Activated gamma-delta T cell treated with anti-CD3 and anti-CD28 coated beads, Interleukin-2, amount 50 U/mL, for 16 hours (primary cell): ENCODE measurements at places on chromosomes 3 and 15.

GRCh38 chr15:28132524-28133275 is 33.6 kb upstream of the OCA2 start:
- DNase-seq, result no peak

GRCh38 chr15:43913026-43913780 is 86.4 kb downstream of the WDR76 start:
- no peak for DNase-seq

DNA sequence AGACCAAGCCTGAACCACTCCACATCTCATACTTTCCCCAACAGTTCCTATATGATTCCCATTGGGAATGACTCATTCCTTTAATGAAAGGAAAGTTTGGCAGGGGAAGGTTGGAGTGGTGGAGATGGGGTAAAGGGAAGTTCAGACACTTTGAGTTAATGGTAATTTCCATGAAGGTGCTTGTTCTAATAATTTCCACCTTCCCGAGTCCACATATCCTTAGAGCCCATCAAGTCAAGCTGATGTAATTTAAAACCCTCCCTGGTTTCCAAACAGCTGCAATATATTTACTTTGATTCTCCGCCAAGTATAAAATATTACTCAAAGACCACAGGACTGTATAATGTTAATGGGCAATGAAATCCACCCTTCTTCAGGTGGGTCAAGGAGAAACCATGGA is 95.0 kb upstream of the GALNT15 start:
- no peak for DNase-seq

DNA sequence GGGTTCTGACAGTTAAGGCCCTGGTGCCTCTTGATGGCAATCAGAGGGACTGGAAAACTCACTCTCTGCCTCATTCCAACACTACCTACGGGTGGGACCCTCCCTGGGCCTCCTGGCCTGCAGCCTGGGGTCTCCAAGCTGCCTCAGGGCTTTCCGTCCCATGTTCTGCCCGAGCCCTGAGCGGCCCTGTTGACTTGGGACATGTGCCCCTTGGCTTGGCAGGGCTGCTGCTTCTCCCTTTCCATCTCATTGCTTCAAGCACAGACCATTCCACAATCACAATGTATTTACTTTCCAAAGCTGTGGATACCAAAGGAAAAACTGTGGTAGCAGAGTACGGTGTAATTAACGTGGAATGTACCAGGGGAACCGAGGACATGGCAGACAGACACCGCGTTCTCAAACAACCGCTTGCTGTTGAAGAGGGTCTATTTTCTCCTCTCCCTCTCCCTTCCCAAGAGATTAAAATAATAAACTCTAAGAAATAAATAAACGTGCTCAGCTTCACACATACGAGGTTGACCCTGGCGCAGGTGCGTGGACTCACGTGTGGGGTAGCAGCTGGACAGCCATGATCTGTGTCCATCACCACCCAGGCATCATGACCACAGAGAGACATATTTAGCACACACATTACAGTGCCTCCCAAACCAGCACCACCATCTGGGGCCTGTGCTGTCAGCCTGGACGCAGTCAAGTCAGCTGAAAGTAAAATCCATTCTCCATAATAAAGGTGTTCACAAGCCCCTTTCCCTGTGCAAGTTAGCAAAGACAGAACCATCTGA is 172.0 kb downstream of the XXYLT1 start:
- no peak for DNase-seq

- DNase-seq, result no peak
Measured at GRCh38 chr3:194512895-194513601, 26.2 kb upstream of the ATP13A3 start.

GRCh38 chr3:16477521-16477920 is 36.0 kb downstream of the RFTN1 start:
- DNase-seq, result no peak

DNA sequence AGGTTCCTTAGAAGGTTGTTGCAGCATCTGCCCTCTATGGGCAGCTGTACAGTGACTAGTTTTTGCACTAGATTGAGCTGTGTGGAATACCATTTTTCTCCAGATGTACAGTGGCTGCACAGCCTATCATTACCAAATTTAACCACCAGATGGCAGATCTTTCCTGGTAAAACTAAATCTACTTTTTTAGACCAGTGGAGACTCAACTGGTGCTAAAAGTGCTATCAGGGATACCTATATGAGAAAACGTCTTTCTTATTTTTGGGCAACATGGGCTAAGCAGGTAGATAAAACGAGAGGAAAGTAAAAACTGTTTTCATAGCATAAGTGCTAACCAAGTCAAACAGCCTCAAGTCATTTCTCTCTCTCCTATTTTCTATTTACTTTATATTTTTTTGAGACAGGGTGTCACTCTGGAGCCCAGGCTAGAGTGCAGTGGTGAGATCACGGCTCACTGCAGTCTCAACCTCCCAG is 21.2 kb downstream of the IGSF10 start:
- DNase-seq, result no peak

- DNase-seq, result no peak
Measured at GRCh38 chr3:98326945-98327344, 26.7 kb upstream of the OR5K4 start.

DNA sequence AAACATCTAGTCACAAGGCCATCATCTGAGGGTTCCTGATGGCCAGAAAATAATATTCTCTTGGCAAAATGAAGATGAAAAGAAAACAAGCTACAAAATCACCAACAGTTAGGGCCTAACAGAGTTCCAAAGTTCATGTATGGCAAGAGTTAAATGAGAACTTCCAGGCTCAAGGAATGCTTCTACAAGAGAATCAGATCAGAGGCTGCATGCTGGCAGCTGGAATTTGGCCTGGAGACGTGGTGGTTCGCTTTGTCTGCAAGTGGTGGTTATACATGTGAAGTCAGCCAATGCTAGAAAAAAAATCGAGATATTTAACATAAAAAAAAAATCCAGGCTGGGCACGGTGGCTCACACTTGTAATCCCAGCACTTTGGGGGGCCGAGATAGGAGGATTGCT is 5.6 kb downstream of the SIAH2 start:
- DNase-seq, result no peak

DNA sequence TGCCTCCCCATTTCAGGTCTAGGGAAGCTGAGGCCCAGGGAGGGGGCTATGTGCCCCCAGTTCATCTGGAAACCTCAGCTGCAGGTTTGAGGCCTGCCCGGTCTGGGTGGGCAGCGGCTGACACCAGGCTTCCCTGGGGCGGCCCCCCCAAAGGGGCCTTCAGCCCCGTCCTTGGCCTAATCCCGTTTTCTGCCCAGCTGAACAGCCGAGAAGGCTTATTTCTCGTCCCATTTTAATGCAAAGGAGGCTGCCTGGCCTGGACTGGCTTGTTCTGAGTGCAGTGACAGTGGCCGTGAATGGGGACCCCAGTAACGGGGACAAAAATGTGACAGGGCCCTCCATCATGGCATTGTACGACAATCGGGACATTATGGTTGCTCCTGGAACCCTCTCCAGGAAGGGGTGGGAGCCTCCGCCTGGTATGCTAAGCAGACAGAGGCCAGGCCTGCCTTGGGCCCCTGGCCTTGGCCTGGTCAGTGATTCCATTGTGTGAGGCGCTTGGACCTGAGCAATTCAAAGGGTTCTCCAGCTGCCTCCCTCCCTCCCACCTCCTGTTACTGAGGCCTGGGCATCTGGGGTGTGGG is 93.9 kb downstream of the WNT7A start:
- DNase-seq, result no peak
